ENCODE measurements at places on chromosomes 12 and 14.

GRCh38 chr12:23128462-23128861 is 503.5 kb downstream of the ETNK1 start:
- DNase-seq: no peak

- peak; percentile 52 for DNase-seq
Measured at GRCh38 chr14:90177539-90178189, 78.7 kb upstream of the PSMC1 start.

DNA sequence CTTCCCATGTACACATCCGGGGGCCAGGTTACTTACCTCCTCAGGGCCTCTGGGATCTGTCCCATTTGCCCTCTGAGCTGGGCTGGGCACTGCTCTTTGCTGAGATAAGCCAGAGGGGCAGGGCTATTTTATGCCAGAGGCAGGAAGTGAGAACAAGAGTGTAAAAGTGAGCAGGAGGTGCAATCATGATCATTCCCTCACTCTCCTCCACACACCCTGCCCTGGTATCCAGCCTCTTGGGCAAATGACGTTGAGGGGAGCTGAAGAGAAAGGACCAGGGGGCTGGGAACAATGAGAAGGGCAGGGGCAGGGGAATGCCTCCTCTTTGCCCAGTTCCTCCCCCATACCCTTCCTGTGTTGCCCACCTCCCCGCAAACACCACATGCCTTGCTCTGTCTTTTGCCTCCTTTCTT is 4.2 kb downstream of the LPAR5 start:
- no peak for DNase-seq

- DNase-seq: peak; percentile 20
Measured at GRCh38 chr12:47397664-47398281, 308.1 kb downstream of the RPAP3 start.

DNA sequence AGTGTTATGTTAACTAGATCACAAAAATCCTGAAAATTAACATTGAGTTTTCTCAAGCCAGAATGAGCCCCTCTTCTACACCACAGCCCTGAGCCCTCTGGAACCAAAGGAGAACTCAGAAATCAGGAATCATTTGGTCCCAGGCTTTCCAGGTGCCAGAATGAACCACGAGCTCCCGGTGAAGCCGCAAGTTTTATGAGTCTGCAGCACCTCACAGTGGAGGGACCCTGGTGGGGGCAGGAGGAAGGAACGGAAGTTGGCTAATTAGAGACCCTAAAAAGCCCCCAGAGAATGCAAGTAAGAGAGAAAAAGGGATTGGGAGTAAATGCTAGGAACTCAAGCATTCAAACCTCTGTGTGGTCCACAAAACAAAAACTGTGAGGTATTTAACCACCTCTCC is 52.9 kb upstream of the BCL2L14 start:
- DNase-seq: peak; percentile 46

DNA sequence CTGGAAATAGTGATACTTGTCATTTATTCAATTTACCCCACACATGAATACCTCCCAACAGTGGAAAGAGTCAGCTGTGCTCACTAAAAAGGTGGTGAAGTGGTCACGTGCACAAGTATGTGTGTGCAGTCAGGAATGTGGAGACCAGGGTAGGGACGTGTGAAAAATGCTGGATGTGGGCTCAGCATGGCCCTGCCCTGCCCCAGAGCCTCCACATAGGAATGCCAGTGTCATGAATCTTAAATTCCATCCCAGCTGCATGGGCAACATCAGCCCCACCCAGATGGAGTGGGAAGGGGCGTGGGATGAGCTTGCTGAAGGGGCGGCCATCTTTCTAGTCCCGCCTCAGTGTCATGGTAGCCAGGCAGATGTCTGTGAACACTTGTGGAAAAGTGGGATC is 87.7 kb downstream of the C12orf75 start:
- DNase-seq: no peak

DNA sequence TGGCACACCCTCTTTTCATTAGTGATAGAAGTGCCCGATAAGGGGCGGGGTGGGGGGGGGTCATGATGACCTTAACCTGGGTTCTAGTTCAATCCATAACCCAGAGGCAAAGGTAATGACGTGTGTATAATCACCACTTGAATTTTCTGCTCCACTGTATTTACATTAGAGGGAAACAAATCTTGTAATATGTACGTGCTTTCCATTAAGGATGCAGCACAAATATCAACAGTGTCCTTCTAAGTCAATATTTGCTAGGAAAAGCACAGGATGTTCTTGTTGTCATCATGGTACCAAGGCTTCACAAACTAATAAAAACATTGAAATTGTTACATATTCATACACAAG is 121.2 kb upstream of the SLC38A2 start:
- DNase-seq: no peak
